ENCODE measurements at places on chromosomes 4 and X. TPM values are rescaled to one million over a fixed set of nuclear protein-coding genes. Genes with fewer than 3 reads are reported as not detected.

- H3K4me3 ChIP-seq, result no peak overlapping the region
- no peaks in the 10 kb centered on the region for H3K36me3 ChIP-seq
- H3K27ac ChIP-seq, result no peak overlapping the region
- no peaks in the 10 kb centered on the region for H3K27me3 ChIP-seq
- no peaks in the 10 kb centered on the region for H3K4me1 ChIP-seq
- DNase-seq, result no peak
Measured at GRCh38 chr4:64014647-64015046, 394.6 kb downstream of the TECRL start.

The SOX3 gene
- total RNA-seq, result not detected

The MANBA gene
- 21.3 TPM for total RNA-seq

GRCh38 chr4:165905405-165906027 is 32.5 kb downstream of the TLL1 start:
- no peak overlapping the region for H3K4me3 ChIP-seq
- H3K27ac ChIP-seq, result no peak overlapping the region
- H3K36me3 ChIP-seq, result no peaks in the 10 kb centered on the region
- no peak for DNase-seq

DNA sequence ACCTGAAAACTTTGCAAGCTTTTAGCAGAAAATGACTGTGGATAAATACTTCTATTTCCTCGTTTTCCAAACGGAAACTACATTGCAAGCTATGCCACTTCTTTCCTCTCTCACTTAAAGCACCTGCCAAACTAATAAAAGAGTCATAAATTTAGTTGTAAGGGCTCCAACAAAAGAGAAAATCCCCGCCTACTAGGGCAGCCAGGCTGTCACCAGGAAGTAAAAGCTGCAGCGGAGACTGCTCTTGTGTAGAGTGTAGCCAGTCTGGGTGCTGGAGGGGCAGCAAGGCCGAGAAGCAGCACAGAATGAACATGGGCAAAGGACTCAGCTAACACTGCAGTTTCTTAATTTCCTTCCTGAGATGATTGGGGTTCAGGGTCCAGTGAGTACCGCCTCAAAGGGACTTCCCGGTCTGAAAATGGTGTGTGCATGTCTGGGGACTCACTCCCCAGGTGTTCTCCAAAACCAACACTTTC is 89.3 kb upstream of the MAML3 start:
- H3K27ac ChIP-seq, result no peak overlapping the region
- DNase-seq, result no peak
- no peaks in the 10 kb centered on the region for H3K36me3 ChIP-seq
- H3K27me3 ChIP-seq, result no peaks in the 10 kb centered on the region
- no peak overlapping the region for H3K4me3 ChIP-seq

Data from HCT116 (cell line).